GM04504 (cell line): ENCODE measurements at places on chromosomes 11 and 22.

DNA sequence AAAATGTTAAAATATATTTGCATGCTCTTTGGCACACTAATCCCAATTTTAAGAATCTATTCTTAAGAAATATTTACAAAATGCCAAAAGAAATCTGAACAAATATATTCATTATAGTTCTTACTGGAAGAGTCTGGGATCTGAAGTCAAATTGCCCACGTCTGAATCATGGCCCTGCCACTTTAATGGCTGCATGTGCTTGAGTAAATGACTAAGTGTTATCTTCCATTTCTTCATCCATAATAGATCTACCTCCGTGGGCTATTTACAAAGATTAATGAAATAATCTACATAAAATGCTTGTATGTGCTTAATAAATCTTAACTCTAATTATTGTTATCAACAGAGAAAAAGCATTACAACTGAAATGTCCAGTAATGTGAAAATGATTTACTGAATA, 24.5 kb upstream of the DKK3 start:
- no peak for DNase-seq

GRCh38 chr11:79949574-79949973, 508.7 kb upstream of the TENM4 start:
- no peak for DNase-seq

DNA sequence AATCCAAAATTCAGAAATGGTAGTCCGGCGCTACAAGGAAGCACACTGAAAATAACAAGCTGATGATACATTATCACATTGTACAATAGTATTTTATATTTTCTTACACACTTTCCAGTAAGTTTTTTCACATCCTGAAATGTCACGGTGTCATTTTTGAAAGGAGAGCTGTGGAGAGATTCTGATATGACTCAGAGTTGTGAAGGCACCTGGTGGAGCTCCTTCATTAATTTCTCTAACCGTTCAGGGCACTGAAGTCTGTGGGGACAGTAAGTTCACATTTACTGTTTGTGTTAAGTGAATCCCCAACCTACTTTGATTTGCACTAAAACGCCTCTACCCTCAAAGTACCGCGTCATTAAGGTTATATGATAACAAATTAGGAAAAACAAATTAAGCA, 13.3 kb downstream of the LDHAL6A start:
- DNase-seq = no peak

- no peak for DNase-seq
Measured at GRCh38 chr11:130487924-130488815, 39.7 kb downstream of the ADAMTS15 start.

- DNase-seq = no peak
Measured at GRCh38 chr11:67996622-67997474, 7.0 kb downstream of the UNC93B1 start.
